ENCODE measurements at places on chromosomes 7 and 10.
A peak's percentile ranks its signal among the peaks of the same experiment; 100 is the strongest.

GRCh38 chr7:75596727-75597614 is 104.9 kb downstream of the SPDYE5 start:
- no peak for DNase-seq

- DNase-seq: no peak
These were observed 643.4 kb downstream of the DNAJB9 start for GRCh38 chr7:109213081-109213480.

GRCh38 chr10:27258492-27258837 is 17.9 kb upstream of the ACBD5 start:
- no peak for DNase-seq

- DNase-seq: peak; percentile 24
These were observed 45.2 kb upstream of the BHLHA15 start for GRCh38 chr7:98165827-98166667.

GRCh38 chr10:125263551-125263950 is 103.2 kb upstream of the CTBP2 start:
- no peak for DNase-seq

DNA sequence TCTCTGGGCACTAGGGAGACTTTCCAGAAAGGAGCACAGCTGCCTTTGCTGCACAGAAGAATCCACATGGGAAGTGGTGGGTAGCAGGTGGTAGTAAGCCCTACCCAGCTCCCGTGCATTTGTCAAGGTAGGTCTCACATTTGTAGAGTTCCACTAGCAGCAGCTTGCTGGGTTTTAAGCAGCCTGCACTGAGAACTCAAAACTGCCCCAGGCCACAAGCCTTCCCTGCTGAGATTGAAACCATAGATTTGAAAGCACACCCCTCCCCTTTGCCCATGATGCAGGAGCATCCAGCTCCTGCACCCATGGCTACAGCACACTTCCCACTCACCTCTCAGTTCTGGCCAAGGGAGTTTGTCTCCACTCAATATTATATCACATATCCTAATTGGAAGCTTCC is 604.5 kb upstream of the STEAP1 start:
- DNase-seq: no peak

DNA sequence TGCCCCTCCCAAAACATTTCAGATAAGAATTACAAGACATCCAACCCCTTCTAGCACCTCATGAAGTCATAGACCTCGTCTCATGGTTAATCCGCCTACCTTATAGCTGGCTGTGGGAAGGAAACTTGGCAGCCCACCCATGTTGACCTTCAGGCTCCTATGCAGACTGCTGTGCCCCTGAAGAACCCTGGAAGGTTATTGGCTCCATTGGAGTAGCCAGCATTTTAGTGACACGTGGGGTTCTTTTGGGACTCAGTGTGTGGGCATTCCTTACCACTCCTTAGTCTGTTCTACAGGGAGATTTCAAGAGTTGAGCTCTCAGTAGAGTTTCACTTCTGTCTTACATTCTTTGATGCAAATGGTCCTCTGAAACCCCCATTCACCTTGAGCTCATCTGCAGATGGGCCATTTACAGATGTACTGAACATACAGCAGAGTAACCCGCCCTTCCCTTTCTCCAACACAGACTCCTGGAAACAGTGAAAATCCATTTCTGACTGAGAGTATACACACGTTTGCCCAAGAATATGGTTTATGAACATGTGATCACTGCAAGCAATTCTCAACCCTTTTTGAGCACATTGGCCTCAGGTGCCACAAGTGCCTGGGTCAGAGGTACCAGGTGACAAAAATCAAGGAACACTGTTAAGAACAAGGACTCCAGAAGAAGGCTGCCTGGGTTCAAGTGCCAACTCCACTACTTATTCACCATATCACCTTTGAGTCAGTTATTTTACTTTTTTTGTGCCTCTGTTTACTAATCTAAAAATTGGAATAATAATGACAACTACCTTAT is 54.0 kb upstream of the HECW1 start:
- no peak for DNase-seq

GRCh38 chr7:31134246-31135188 is 82.4 kb downstream of the ADCYAP1R1 start:
- DNase-seq: peak; percentile 9

DNA sequence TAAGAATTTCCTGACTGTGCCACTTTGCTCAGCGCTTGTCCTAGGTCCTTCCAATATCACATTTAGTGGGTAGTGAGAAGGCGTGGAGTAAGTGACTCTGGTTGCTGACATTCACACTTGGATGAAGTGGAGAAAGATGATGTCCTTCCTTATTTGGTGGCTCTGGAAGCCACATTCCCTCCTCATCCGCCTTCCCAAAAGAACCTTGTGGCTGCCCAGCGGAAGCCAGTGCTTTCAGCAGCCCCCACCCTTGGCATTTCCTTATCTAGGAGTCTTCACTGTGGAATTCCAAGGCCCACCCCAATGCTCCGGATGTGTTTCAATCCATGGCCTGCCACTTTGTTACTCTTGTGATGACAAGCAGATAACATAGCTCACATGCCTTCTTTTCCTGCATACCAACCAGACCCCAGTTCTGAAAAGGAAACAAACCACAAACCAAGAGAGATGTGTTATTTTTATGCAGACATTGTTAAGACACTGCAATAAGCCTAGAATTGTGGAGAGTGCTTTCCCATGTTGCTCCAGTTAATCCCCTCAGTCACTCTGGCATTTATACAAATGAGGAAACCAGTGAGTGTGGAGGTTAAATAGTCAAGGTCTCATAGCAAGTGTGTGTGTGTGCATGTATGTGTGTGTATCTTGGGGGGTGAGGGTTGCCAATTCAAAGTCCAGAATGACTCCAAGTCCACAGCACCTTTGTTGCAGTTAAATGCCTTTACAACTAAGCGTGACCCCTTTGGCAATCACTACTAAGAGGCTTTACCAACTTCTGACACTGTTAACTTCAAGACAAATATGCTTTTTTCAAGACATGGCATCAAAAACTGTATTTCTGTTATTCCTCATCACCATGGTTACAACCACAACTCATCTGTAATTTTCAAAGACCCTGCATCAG is 10.3 kb upstream of the ANKRD1 start:
- DNase-seq: no peak

DNA sequence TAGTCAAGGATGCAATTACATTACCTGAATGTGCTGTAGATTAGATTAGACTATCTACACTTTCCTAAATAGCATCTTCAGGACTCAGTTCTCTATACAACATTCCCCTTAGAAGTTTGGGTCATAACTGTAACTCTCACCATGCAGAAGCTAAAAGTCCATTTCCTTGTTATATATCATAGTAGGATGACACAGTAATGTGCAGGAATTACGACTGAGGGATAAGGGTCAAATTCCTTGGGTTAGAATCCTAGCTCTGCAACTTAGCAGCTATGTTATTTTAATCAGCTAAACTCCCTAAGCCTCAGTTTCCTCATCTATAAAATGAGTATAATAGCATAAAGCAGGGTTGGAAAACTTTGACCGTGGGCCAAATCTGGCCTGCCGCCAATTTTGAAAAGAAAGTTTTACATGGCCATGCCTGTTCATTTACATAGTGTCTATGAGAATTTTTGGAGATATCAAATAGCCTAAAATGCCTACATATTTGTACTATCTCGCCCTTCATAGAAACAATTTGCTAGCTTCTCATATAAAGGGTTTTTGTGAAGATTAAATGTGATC is 14.8 kb downstream of the NRCAM start:
- DNase-seq: no peak

- no peak for DNase-seq
These were observed 5.4 kb downstream of the WDR86 start for GRCh38 chr7:151404216-151405011.

DNA sequence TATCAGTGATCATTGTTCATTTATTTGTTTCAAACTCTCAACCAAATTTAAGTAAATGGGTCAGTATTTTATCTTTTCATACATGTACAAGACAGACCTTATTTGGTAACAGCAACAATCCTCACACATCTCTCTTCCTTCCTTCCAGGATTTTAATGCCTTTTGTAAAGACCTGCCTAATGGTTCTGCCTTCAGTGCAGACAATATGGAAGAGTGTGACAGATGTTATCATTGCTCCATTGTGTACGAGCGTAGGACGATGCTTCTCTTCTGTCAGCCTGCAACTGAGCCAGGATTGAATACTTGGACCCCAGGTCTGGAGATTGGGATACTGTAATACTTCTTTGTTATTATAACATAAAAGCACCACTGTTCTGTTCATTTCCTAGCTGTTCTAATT is 6.3 kb downstream of the CAV2 start:
- no peak for DNase-seq

DNA sequence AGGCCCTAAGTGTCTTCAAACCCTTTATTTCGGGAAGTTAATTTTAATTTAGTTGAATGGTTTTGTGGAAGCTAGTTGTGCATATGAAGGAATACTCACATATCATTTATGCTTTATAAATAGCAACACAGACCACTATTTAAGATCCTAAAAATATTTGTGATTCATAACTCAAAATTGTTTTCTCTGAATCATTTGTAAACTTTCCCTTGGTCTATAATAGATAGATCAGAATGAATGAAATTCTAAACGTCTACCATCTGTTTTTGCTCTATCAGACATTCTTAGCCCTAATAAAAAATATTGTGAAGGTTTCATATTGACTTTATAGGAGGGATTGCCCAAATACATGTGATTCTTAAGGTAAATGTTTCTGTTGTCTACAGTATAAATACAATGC is 43.5 kb downstream of the LOXL4 start:
- DNase-seq: no peak

- no peak for DNase-seq
These were observed 182.6 kb downstream of the PON1 start for GRCh38 chr7:95141755-95142154.

GRCh38 chr10:122878799-122879338 is 512 bp downstream of the FAM24B start:
- DNase-seq: no peak

DNA sequence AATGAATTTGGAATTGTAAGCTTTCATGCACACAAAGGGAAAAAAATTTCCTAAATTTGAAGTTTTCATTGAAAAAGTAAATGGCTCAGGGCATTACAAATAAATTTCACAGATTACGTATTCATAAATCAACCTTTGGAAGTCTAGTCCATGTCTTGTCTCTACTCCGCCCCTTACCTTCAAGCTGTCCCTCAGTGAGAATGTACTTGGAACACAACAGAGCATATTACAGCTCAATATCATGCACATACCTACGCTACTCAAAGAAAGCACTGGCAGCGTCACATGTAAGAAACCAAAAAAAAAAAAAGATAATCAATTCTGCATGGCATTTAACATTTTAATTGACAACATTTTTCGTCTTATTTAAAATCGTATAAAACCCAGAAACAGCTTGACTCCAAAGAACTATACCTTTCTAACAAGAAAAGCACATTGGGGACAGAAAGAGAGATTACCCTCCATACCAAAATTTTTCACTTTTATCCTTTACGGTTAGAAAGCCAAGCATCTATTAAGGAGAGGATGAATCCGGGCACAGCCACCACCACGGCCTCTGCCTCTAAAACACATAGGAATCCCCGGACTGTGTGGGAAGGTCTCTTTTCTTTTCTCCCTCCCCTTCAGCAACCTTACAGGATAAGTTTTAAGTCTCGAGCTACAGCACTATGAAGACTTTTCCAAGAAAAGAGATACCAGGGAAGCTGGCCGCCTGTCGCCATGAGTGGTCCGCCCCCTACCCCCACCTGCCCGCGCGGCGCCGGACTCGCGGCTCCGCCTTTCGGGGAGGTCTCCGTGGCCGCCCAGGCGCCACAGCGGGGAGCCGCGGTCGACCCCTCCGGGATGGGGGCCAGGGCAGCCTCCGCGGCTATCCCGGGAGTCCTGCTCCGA is 1.1 kb downstream of the JMJD1C start:
- no peak for DNase-seq

- no peak for DNase-seq
These were observed 168.6 kb upstream of the ZMIZ1 start for GRCh38 chr10:78899996-78900714.

DNA sequence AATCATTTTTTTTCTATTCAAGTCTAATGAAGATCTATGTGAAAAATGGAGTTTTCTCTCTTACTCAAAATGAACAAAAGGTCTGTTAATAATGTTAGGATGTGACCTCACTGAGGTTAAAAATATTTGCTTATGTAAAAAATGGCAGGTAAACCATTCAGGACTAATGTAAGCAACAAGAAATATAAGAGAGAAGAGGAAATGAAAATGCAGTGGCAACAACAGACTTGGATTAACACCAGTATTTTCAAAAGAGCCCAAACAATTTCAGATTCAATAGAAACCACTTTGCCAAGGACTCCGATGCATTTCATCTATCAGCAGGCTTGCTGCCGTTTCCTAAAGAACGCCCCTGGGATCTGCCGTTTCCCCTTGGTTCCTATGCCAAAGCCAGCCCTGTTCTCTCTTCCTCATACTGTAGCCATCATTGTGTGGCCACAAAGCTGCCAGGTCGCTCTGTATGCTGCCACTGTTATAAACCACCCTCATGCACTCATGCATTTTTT is 66.4 kb downstream of the MTURN start:
- no peak for DNase-seq

DNA sequence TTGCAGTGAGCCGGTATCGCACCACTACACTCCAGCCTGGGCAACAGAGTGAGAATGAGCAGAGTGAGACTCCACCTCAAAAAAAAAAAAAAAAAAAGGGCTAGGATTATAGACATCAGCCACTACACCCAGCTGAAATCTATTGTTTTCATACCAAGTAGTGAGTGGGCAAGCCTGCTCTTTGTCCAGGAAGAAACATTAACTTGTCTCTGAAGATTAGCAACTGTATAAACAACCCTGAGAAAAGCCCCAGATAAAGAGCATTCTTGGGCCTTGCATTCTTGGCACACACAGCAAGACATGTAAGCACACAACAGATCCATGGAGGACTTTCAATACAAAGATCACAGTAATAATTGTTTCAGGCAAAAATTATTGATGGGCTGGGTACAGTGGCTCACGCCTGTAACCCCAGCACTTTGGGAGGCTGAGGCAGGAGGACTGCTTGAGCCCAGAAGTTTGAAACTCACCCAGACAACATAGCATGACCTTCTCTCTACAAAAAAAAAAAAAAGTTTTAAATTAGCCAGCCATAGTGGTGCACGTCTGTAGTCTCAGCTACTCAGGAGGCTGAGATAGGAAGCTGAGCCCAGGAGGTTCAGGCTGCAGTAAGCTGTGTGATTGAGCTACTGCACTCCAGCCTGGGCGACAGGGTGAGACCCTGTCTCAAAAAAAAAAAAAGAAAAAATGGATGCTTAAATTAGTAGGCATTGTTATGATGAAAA is 4.4 kb downstream of the PSPH start:
- no peak for DNase-seq

DNA sequence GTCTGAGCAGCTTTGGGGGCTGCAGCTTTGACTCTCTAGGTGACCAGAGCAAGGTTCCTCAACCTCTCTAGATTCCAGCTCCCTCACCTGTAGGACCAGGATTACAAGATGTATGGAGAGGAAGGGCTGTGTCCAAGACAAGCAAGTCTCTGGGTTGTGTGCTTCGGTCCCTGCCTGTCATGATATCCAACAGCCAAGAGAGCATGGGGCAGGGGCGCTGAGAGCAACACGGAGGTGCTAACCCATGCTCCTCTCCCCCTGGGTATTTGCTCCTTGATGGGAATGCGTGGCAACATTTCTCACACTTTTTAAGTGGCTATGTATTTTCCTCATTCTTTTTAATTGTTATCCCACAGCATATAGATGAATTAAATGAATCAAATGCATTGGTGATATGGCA is 10.3 kb downstream of the CDHR1 start:
- no peak for DNase-seq

GRCh38 chr10:6037422-6037821 is 24.7 kb downstream of the IL2RA start:
- no peak for DNase-seq
